ENCODE measurements at places on chromosomes 3 and 15.

DNA sequence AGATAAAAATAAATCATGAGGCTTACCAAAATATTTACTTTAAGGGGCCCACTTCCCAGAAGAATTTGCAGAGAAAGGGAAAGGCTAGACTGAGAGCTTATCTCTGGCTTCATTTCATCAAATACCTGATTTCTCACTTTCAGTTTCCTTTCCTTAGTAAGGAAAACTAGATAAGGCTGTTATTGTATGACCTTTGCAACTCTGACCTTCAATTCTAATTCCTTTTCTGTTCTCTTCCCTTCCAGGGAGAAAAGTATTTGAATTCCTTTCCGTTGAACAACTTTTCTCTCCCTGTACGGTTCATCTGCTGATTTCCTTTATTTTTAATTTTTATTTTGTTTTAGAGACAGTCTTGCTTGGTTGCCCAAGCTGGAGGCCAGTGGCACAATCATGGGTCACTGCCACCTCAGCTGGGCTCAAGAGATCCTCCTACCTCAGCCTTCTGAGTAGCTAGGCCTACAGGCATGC, 7.1 kb upstream of the PXK start:
- DNase-seq = no peak

DNA sequence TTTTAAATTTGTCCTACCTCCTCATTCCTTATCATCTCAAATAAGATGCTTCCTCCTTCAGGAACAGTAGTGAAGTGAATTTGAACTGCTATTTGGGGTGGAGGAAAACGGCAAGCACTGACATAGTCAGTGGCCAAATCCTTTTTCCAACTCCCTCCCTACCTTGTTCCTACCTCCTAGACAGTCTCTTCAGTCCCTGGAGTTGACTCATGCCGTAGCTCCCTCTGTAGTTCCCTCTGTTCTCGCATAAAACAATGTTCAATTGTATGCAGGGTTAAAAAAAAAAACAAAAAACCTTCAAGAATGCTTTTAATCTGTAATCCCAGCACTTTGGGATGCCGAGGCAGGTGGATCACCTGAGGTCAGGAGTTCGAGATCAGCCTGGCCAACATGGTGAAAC, 1.4 kb downstream of the UBR1 start:
- DNase-seq = no peak

GRCh38 chr3:60752809-60753208, 498.4 kb downstream of the FHIT start:
- no peak for DNase-seq

GRCh38 chr3:10774129-10774670, 41.8 kb upstream of the SLC6A11 start:
- DNase-seq = no peak

- DNase-seq = no peak
Observed at GRCh38 chr15:90060797-90061196, 41.5 kb downstream of the IDH2 start.

GRCh38 chr3:159669766-159670165, 318.9 kb upstream of the IL12A start:
- DNase-seq = peak; percentile 8

DNA sequence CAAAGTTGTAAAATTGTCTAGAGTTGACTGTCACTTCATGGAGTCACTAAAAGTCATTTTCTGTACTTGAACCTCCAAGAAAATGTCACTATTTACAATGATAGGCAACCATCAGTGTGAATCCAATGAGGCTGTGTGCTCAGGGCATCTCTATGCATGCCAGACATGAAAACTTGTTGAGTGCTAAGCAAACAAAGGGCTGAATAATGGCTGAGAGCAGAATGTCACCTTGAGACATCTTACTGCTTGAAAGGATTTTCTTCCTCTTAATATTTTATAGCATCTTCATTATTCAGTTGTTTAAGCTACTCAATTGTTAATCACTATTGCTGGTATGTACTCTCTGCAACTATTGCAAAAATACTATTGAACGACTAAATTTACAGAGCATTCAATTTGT, 184.7 kb downstream of the PLCH1 start:
- no peak for DNase-seq

DNA sequence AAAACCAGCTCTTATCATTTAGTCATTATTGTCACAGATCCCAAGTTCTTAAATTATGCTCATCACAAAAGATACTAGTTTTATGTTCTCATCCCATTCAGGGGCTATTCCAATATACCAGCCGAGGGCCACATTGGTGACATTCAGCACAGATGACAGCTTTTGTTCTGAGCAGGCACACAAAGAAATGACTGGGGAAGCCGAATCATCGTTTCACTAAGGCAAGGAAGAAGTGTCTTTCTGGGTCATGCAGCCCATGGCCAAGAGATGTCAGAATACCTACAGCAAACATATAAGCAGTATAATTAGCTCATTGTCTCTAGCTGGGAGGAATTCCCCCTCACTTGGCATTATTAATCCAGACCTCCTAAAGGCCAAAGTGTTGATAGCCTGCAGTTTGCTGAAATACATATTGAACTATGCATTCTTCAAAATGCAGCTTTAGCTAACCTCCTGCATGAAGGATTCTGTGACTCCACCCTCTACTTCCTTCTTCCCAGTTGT, 100.2 kb downstream of the CNTN4 start:
- no peak for DNase-seq

DNA sequence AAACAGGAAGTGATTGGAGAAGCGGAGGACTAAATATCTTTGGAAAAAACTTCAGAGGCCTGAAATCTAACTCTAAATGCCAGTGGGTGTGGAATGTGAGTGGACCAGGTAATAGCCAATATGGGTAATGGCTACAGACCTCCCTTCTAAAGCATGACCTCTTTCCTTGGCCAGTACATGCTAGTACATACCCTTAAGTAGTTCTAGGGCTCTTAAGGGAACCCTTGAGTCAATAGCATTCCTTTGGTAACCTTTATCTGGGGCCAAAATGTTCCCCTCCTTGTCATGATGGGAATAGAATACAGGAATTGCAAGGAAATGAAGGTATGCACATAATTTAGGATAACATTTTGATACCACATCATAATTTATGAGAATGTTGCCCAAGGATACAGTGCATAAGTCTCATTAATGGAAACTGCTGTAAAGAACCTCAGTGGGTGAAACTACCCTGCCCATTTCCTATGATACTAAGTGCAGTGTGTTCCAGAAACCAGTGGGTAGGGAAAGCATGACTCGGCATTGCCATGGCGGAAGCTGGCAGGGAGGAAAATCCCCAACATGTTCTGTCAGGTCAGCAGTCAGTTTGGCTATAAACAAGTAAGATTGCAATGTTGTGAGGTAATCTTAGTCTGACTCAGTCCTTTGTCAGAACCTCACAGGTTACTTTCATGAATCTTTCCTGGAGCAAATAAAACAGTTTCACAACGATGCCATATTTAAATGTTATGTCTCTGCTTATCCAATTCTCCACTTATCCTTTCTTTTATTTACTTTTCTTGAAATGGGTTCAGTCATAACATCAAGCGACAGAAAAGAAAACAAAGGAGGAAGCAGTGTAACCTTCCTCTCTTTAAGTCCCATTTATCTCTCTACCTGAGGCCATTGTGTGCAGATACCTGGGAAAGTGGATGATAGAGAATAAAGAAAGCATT, 23.5 kb upstream of the RAP2B start:
- DNase-seq = peak; percentile 11

DNA sequence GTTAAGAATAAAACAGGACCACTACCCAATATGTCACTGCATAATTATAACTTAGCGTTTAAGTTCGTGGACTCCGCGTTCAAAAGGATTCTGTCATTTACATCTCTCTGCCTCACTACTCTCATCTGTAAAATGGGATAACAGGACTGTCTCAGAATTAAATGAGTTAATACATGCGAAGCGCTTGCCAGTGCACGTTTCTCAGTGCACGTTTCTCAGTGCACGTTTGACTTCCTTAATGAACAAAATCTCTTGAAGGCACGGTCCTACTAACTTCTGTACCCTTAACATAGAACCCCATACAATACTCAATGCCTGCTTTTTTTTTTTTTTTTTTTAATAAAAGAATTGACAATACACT, 499 bp downstream of the RABL3 start:
- no peak for DNase-seq

DNA sequence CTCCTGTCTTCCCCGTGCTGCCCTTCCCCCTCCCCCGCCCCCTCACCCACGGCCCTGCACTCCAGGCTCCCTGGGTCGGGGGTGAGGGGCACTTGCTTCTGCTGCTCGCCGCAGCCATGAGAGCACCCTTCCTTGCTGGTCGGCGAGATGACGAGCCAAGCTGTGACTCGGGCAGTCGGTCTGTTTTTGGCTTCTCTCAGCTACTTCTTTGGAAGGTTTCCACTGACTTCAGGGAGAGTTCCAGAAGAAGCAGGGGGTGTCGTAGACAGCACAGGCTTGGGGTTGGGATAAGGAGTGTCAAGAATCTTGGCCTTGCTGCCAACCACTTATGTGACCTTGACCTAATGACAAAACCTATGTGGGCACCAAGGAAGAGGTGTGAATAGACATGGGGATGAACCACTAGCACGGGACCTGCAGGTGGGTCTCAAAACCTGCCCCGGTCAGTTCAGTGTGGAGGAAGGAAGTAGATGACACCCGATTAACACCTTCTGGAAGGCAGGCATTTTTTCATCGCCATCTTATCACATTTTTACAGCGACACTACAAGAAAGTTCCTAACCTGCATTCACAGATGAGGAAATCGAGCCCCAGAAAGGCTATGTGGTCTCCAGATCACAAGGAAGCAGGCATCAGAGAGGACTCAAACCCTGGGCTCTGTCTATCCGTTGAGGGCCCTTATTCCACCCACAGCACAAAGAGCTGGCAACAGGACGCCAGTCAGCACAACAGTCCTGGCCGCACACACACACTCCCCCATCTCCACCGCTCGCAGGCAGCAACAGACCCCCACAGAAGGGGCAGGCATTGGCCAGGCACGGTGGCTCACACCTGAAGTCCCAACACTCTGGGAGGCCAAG, 120.9 kb downstream of the LIPC start:
- no peak for DNase-seq

DNA sequence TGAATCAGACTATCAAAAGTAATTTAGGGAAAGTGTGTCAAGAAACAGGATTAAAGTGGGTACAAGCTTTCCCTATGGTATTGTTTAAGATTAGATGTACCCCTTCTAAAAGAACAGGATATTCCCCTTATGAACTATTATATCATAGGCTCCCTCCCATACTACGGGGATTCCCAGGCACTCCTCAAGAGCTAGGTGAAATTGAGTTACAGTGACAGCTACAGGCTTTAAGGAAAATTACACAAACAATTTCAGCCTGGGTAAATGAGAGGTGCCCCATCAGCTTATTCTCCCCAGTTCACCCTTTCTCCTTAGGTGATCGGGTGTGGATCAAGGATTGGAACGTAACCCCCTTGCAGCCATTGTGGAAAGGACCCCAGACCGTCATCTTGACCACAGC, 240.8 kb upstream of the CNTN6 start:
- DNase-seq = no peak

GRCh38 chr15:67124111-67124510, 58.7 kb downstream of the SMAD3 start:
- DNase-seq = no peak

- DNase-seq = peak; percentile 11
Observed at GRCh38 chr3:113495035-113495434, 19.9 kb downstream of the SPICE1 start.

- no peak for DNase-seq
Observed at GRCh38 chr15:40080847-40081246, 27.8 kb downstream of the BMF start.

- DNase-seq = no peak
Observed at GRCh38 chr15:73082812-73083211, 30.5 kb downstream of the NEO1 start.

DNA sequence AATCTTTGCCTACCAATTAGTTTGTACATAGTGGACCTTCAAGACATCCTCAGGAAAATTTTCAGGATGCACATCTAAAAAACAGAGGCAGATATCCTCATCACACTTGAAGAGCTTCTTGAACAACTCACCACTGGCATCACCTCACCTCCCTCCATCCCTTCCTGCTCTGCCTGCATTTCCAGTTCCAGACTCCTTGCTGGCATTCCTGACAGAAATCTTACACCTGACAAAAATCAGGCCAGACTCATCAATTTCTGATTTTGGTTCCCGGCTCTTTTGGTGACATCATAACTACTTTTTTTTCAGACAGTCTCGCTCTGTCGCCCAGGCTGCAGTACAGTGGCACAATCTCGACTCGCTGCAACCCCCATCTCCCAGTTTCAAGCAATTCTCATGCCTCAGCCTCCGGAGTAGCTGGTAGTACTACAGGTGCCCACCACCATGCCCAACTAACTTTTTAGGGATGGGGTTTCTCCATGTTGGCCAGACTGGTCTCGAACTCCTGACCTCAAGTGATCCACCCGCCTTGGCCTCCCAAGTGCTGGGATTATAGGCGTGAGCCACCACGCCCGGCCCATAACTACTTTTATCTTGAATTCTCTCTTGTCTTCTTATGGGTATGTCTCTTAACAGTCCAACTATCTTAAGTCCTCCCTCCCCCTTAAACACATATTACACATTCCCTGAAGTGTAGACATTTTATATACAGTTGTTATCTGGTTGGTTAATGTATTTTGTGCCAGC, 216.6 kb upstream of the IL12A start:
- DNase-seq = no peak

DNA sequence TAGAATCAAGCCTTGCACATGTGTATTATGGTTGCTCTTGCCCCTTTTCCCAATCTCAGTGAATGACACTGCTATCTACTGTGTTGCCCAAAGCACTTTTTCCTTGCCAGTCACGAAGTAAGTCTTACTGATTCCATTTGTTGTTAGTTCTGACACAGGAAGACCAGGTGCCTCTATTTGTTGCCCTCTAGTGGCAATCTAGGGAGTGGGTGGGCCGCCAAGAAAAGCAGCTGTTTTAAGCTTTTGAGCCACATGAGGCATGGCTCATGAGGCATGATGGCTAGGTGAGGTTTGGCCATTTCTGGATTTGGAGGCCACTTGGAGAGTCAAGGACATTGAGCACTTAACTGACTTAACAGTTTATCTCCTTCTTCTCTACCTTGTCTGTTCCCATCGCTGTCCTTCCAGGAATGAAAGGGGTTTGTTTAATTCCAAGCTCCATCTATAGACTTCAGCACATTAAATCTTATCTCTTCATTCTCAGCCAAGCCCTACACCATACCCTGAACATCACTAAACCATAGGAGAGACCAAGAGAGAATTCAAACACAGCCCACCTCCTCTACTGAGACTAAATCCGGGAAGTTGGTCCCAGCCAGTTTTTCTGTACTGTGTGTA, 103.1 kb downstream of the HCN4 start:
- peak; percentile 54 for DNase-seq

DNA sequence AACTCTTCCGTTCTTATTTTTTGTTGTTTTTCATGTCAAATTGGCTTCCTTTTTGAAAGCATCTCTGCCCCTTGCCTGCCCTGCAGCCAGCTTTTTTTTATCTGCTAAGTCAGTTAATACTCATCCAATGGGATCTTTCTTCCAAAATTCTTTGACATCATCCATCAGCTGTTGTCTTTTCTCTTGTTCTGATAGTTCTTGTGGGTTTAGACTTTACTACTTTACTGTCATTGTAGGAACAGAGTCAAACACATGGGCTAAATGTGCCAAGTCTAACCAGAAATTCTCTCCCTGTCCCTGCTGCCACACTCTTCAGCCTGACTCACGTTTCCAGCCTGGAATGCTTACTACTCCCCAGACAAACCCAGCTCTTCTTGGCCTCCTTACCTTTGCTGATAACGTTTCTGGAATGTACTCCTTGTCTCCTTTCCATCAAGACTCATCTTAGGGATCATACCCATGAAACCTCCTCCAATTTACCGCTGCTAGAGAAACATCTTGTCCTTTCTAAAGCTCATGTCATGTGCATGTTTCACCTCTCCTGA, 10.7 kb upstream of the VPS8 start:
- DNase-seq = no peak

- DNase-seq = no peak
Observed at GRCh38 chr15:90597577-90597976, 67.9 kb downstream of the CRTC3 start.
